ENCODE measurements at places on chromosomes 11 and 22.

DNA sequence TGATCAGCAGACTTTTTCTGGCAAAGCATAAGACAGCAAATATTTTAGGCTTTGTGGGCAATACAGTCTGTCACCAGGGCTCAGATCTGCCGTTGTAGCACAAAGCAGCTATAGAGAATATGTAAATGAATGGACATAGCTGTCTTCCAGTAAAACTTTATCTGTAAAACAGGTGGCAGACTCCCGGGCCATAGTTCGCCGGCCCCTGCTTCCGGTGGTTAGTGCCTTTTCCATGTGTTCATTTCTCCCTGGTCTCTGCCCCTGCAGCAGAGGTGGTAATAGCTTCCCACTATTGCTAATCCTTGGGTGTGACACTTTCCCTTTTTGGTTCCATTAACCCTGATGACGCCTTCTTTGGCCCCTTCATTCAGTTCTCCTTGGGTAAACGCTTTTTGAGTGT is 93.7 kb upstream of the LDLRAD3 start:
- no peak for DNase-seq

- DNase-seq, result peak; percentile 80
Measured at GRCh38 chr11:45658292-45658991, 7.0 kb downstream of the CHST1 start.

- DNase-seq, result no peak
Measured at GRCh38 chr11:112522536-112522935, 261.9 kb upstream of the PLET1 start.

DNA sequence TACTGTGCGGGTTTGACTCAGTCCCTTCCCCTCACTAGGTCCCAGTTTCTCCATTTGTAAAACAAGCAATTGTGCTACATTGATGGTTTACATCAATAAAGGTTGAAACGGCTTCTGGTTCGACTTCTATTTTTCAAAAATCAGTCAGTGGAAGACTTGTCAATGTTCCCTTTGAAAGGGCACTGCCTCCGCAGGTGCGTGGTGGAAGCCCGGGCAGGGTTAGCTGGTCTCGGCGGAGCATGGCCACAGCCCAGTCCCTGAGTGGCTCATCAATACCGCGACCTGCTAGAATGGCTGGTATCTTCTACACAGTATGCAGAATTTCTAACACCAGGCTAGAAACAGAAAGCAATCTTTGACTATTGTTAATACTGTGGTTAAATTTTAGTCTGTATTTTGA is 16.1 kb downstream of the MS4A10 start:
- DNase-seq, result no peak

GRCh38 chr11:18769802-18770456 is 21.7 kb downstream of the PTPN5 start:
- DNase-seq, result no peak

- no peak for DNase-seq
Measured at GRCh38 chr11:78205256-78205655, 16.5 kb downstream of the USP35 start.

DNA sequence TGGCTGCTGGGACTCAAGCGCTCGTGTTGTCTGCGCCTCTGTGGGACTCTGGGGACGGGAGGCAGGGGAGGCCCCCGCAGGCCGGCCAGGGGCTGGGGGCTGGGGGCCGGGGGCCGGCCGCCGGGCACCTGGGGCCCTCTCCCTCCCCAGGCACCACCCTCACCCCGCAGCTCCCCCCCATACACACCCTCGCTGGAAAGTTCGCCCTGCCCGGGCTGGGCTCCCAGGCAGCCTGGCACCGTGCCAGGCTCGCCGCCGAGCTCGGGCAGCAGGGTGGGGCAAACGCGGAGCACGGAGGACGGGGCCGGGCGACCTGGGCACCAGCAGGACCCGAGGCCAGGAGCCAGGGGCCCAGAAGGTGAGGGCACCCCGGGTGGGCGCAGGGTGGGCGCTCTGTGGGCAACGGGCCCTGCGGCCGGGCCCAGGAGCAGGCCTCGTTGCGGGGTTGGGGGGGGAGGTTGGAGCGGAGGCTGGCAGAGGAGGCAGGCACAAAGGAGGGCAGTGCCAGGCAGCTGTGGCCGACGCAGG is 76.7 kb upstream of the WNT7B start:
- DNase-seq, result peak; percentile 78

DNA sequence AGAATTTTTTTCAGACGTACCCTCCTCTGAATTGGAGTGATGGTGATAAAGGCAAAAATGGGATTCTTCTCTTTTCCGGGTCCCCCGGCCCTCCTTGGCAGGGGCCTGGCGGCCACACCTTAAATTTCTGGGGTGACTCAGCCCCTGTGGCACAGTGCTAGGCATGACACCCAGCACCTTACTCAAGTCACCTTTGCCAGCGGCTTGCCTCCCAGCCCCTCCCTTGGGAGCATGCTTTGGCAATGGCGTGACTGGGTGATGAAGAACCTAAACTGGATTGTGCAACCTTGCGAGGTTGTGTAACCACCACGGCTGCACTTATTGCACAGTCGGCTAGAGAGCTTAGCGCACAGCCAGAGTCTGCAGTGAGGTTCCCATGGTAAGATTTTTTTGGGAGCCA is 16.2 kb upstream of the LDLRAD3 start:
- DNase-seq, result no peak

GRCh38 chr22:36425977-36426523 is 38.3 kb upstream of the MYH9 start:
- peak; percentile 68 for DNase-seq

DNA sequence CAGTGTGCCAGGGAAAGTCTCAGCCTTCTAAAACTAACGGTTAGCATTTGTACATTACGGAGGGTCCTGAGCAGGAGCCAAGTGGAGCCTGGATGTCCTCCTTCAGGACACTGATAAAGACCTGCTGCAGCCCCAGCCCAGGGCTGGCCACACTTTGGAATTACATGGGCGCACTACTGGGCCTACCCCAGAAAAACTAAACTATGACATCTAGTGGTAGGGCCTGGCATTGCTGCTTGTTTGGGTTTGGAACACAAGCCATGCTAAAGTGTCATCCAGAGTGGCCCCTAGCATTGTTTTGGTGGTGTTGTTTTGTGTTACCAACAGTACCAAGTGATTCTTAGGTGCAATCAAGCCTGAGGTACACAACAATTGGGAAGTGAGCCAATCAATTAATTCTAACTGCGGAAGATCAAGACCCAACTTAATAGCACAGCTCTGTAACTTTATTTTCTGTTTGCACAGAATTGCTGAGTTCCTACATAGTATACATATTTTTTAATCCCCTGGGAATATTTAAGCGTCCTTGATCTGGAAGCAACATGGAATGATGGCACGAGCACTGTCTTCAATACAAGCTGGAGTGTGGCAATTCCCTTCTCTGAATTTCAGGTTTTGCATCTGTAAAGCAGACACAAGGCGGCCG is 340.7 kb downstream of the LARGE1 start:
- peak; percentile 75 for DNase-seq

DNA sequence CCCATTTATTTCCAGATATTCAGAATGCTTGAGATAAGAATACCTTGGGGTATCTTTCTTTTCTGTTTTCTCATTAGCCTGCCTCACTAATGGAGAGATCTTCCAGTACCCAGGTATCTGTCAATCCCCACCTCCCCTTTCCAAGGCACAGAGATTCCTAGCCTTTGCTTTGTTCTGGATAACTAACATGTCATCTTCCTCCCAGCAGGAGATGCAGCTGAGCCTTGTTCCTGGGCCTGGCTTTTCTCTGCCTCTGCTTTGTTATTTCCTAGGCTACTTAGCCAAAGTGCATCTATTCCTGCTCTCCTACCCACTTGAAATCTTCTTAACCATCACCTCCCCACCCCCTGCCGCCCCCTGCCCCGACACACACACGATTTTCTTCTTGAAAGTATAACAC is 297.1 kb downstream of the NELL1 start:
- no peak for DNase-seq

- no peak for DNase-seq
Measured at GRCh38 chr22:50170453-50171318, at the start of gene PANX2. Gene PANX2, plus strand, starts transcription at chr22:50170731. Its CDS starts 0 bp downstream, at chr22:50170731.

DNA sequence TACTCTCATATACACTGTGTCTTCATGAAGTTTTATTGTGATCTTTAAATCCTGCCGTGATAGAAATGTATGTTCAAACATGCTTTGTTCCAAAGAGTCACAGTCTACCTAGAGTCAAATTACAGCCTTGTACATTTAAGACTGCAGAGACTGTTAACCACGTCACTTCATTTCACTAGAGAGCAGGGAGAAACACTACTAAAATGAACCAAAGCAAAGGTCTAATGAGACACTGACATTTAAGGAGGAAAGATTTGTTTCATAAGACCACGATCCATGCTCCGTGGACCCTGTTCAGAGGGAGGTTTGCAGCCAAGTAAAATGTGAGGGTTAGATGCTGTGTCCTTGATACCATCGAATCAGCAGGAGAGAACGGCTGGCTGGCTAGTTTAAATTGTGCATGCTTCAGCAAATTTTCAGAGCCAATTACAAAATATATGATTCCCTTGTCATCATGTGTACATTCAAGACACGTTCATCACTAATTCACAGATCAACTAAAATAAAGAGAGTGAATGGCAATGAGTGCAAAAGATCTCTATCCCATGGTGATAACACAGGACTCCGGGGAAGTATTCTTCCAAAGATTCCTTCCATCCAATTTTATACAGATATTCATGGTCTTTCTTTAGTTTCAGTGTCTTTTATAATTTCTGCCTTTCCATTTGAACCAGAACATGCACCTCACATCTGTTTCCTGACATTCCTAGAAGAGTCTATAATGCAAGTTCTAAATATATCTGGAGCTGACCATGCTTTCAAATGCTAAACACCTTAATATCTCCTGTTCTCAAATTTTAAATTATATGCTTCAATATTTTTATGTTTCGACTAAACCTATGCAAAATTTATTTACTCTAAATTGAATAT is 960.9 kb upstream of the FAT3 start:
- no peak for DNase-seq

DNA sequence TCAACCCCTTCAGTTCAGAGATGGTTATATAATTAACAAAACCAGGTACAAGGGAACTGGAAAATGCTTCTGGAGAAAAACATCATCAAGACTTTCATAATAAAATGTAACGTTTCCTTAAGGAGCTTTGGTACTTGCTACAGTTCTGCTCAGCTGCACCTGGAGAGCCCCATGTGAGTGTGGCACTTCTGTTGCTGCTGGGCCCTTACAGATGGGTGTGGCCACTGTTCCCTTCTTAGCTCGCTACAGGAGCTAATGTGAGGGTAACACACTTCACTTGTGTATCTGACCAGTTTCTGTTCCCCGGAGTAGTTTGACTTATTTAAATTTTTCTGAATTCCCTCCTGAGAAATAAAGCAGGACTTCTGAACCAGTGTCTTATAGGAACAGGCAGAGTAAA is 4.0 kb downstream of the POU2AF3 start:
- no peak for DNase-seq

DNA sequence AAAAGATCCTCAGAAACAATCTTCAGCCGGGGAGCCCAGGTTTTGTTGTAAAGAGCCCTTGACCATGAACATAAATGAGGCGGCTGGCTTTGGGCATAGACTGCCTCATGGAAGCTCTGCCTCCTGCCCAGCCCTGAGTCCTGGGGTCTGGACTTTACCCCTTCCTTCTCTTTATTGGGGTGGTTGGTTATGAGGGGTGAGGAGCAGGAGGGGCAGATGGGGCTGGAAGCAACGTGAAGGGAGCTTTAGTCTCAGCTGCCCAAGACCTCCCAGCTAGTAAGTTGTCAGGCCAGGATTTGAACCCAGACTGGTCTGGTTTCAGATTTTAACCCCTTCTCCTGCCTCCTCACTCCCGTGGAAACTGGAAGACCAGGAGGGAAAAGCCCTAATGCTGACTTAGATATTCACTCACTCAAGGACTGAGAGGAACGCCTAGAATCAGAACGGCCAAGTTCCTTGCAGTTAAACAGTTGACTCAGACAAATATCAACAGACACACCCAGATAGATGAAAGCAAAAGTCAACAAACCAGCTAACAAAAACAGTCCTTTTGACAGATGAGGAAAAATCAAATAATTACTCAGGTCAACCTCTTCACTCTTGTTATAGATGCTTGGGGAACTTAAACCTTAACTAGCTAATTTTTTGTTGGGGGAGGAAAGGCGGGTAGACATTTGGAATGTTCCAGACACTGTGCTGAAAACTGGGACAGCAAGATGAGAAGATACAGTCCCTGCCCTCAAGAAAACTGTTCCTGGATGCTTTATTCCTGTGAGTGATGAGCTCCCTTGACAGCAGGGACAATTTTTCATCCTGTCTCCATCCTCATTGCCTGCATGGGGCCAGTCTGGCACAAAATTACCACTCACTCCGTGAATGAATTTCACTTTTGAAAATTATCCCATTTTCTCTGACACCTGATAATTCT is 20.8 kb upstream of the ARRB1 start:
- no peak for DNase-seq

DNA sequence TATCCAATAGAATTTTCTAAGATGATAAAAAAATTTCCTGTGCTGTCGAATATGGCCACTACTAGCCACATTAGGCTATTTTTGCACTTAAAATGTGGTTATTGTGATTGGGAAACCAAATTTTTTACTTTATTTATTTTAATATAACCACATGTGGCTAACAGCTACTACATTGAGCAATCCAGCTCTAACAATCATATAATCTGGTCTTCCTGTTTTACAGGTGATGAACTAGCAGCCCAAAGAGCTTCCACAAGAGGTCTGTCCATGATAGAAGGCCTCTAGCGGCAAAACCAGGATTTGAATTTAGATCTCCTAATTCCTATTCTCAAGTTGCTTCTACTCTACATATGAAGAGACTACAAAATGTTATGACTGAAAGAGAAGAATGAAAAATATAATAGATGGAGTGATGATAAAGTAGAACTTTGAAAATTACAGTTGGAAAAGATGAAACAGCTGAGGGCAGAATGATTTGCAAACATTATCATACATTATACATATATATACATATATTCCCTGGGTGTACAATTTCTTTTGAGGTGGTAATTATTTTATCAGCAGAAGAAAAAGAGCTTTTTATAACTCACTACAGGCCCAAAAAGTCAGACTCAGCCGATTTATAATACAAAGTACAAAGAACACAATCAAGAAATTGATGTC is 363.5 kb upstream of the PITPNB start:
- DNase-seq, result no peak

GRCh38 chr22:49300951-49301397 is 526.7 kb downstream of the BRD1 start:
- no peak for DNase-seq

DNA sequence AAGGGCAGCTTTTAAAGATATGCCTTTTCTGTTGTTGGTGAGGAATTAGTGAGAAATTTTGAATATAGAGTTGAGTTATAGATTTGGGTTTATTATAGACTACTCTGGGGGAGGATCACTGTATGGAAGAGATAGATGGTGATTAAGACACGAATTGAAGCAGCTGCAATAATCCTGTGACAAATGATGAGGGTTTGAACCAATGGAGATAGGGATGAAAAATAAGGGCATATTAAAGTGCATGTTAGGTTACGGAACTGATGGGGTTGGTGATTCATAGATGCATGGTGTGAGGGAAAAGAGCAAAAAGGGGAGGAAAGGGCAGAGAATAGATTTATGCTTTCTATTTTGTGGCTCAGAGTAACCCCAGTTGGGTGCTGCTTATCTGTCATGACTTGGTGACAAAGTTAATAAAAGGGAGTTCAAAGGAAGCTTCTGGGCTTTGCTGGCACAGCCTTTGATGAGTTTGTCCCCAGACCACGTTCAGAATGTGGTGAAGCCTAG is 11.8 kb downstream of the C11orf87 start:
- DNase-seq, result no peak

Measured in COLO829 (cell line).